ENCODE measurements at places on chromosomes 7 and 10. TPM values are rescaled to one million over a fixed set of nuclear protein-coding genes. Genes with fewer than 3 reads are reported as not detected.

Gene VGF
- polyA plus RNA-seq, result 0.20 TPM

Gene CAMK2B
- 1.7 TPM for polyA plus RNA-seq

Gene PRLHR
- polyA plus RNA-seq, result not detected

Gene LAMB1
- polyA plus RNA-seq, result 826 TPM

Gene PNLIPRP1
- polyA plus RNA-seq, result 0.13 TPM

Gene PIK3AP1
- 4.5 TPM for polyA plus RNA-seq

Gene FFAR4
- polyA plus RNA-seq, result not detected

Gene TRIL
- polyA plus RNA-seq, result 51.3 TPM

Gene SEMA3D
- polyA plus RNA-seq, result 57.7 TPM

Gene OPN4
- not detected for polyA plus RNA-seq

Measured in left kidney (tissue), 8 donors.